EL (cell line): ENCODE measurements at places on chromosomes 6 and 20.

- DNase-seq = peak; percentile 82
Observed at GRCh38 chr6:106134906-106135634, 48.9 kb downstream of the PRDM1 start.

DNA sequence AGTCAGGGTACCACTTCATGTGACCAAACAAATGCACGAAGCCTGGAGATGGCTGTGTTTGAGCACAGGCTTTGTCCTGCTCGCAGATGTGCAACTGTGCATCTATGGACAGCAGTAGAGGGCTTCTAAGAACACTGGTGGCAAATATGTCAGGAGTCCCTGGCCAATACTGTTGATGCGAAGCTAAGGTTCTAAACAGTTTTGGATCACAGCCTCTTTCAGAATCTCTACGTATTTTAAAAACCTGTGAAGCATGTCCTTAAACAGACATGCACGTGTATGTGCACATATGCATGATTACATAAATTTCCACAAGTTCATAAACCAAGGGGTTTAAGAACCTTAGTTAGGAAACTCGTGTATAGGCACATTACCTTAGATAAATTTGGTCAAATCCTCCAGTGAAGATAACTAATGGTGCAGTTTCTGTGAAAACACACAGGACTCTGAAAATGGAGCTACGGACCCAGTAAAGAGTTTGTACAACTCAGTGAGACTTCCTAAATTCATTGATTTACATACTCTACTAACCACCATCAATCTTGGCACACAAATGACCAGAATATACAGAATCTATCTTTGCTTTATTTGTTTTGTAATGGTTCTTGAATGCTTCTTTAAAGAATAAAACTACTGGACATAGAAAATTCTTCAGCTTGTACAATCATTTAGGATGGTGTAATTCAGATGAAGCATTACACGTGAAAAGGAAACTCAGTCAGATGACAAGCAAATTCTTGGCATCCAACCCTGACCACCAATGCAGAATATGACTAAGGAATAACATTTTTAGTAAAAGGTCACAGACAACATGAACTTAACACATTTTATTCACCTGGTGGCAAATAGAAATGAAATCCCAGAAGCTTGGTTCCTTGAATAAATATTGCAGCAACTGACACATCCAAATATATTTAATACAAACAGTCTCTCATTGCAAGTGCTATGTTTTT lies 27.4 kb downstream of the KCNQ5 start:
- DNase-seq = peak; percentile 86

DNA sequence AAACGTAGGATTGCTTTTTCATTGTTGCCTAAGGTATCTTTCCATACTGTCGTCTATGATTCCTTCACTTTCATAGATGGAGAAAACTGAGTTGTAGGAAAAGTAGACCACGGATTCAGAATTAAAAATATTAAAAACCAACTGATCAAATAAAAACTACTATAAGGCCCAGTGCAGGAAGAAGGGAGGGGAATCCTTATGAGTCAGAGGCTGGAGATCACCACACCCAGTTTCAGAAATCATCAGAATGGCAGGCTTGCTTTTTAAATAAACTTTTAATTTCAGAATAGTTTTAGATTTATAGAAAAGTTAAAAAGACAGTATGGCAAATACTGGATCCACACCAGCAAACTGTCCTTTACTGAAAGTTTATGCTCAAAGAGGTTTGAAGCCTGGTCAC lies 32.0 kb upstream of the POPDC3 start:
- DNase-seq = peak; percentile 43

- no peak for DNase-seq
Observed at GRCh38 chr20:46477640-46478039, 35.7 kb downstream of the ZNF334 start.

- no peak for DNase-seq
Observed at GRCh38 chr6:10659699-10660348, 34.6 kb downstream of the C6orf52 start.

GRCh38 chr6:3195695-3196497 lies 31.6 kb downstream of the TUBB2B start:
- no peak for DNase-seq

DNA sequence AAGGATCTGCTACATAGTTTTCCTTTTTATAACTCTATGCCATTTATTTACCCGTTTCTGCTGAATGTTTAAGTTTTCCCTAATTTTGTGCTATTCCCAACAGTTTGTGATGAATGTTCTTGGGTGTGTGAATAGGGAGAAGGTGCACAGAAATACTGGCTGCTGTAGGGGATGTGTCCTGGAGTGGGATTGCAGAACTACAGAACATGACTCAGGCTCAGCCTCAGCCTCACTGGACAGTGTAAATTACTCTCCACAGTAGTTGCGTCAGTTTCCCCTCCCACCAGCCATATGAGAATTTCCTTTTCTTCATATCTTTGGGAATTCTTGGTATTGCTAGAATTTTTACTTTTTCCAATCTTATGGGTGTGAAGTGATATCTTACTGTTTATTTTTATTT lies 57.0 kb downstream of the SLX4IP start:
- peak; percentile 45 for DNase-seq

- no peak for DNase-seq
Observed at GRCh38 chr20:38262931-38263330, 2.4 kb upstream of the KIAA1755 start.

- DNase-seq = peak; percentile 84
Observed at GRCh38 chr6:13953061-13953705, 28.4 kb downstream of the RNF182 start.

GRCh38 chr6:118710616-118711015 lies 59.2 kb upstream of the CEP85L start:
- DNase-seq = no peak

DNA sequence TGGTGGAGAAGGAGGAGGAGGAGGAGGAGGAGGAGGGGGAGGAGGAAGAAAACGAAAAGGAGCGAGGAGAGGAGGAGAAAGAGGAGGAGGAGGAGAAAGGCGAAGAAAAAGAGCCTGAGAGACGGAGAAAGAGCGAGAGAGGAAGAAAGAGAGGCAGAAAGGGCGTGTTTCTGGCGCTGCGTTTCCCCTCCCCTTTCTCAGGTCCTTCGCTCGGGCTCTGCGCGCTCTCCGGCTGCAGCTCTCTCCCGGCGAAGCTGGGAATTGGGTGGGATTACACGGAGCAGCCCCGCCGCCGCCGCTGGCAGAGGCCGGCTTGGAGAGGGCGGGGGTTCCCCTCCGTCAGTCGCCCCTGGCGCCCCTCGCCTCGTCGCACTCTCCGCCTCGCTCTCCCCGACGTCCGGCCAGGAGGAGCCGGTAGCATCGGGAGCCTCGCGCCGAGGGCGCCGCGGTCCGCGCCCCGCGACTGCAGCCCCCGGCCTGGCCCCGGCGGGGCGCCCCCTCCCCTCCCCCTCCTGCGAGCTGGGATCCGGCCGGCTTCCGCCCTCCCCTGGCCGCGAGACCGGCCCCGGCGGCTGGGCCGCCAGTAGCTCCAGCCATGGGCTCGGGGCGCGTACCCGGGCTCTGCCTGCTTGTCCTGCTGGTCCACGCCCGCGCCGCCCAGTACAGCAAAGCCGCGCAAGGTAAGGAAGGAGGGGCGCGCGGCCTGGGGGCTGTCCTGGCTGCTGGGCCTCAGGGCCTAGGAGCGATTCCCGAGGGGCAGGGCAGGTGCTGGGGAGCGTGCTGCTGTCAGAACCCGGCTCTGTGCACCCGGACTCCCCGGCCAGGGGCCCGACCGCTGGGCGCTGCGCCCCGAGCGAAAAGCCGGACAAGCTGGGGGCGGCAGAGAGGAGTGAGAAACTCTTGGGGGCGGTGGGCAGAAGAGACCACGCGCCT lies at the start of gene SCUBE3:
Gene SCUBE3, plus strand, starts transcription at position 133 of the 933 bp plus-strand sequence. Its CDS starts 463 bp downstream, at position 596.
- DNase-seq = peak; percentile 58

DNA sequence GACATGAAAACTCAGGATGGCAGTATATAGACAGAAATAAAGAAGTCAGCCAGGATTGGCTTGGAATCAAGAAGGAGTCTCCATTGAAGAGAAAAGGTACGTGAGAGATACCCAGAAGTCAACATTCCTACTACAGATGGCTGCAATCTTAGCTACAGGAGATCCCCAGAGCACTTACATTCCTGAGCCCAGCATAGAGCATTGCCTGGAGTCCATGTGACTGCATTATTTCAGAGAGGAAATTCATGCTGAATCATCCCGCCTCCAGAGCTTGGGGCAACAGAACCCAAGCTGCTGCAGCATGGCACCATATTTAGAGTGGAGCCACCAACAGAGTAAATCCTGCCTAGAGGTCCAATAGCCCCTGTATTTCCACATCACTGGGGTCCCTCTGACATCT lies 125.0 kb upstream of the GRIK2 start:
- peak; percentile 59 for DNase-seq

- no peak for DNase-seq
Observed at GRCh38 chr20:62607366-62608217, 34.7 kb upstream of the SLCO4A1 start.

DNA sequence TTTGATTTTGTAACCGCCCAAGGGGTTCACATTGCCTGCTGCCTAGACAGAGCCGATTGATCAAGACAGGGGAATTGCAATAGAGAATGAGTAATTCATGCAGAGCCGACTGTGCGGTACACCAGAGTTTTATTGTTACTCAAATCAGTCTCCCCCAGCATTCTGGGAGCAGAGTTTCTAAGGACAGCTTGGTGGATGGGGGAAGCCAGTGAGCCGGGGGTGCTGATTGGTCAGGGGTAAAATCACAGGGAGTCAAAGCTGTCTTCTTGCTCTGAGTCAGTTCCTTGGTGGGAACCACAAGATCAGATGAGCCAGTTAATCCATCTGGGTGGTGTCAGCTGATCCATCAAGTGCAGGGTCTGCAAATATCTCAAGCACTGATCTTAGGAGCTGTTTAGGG lies 60.0 kb upstream of the EZR start:
- DNase-seq = peak; percentile 50

DNA sequence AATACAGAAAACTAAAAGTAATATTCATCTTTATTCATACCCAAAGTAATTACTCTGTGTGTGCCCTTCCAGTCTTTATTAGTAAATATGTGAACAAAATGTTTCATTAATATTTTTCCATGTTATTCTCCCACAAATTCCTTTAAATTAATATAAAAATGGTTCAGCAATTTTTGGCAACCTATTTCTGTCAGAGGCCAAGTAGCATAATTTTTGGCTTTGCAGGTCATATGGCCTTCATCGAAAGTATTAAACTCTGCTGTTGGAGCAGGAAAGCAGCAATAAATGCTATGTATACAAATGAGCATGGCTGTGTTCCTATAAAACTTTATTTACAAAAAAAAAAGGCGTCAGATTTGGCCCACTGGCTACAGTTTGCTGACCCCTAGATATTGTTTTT lies 16.1 kb downstream of the ZC2HC1B start:
- no peak for DNase-seq

- no peak for DNase-seq
Observed at GRCh38 chr6:16562498-16562897, 198.8 kb downstream of the ATXN1 start.

GRCh38 chr20:30168025-30168799 lies 1089.3 kb upstream of the DEFB115 start:
- DNase-seq = no peak
